CD4-positive, CD25-positive, alpha-beta regulatory T cell (primary cell): ENCODE measurements at places on chromosomes 1 and 21. TPM values are rescaled to one million over a fixed set of nuclear protein-coding genes. Genes with fewer than 3 reads are reported as not detected.
A peak's percentile ranks its signal among the peaks of the same experiment; 100 is the strongest.

- H3K4me1 ChIP-seq: peaks cover 6% of the 10 kb centered on the region
- H3K4me3 ChIP-seq: no peak overlapping the region
- DNase-seq: no peak
- H3K36me3 ChIP-seq: no peaks in the 10 kb centered on the region
- no peak overlapping the region for H3K27ac ChIP-seq
Measured at GRCh38 chr1:153361480-153362109, 3.9 kb downstream of the S100A9 start.

- no peak overlapping the region for H3K27ac ChIP-seq
- no peak for DNase-seq
- no peaks in the 10 kb centered on the region for H3K4me1 ChIP-seq
- no peaks in the 10 kb centered on the region for H3K36me3 ChIP-seq
- H3K27me3 ChIP-seq: peaks cover 2% of the 10 kb centered on the region
Measured at GRCh38 chr1:94903280-94904009, 23.5 kb downstream of the CNN3 start.

- no peak for DNase-seq
- no peak overlapping the region for H3K27ac ChIP-seq
- H3K4me3 ChIP-seq: no peak overlapping the region
- no peaks in the 10 kb centered on the region for H3K4me1 ChIP-seq
Measured at GRCh38 chr1:40936931-40937339, 42.6 kb upstream of the CTPS1 start.

GRCh38 chr1:40646315-40646714 is 19.2 kb downstream of the RIMS3 start:
- no peaks in the 10 kb centered on the region for H3K27me3 ChIP-seq
- no peaks in the 10 kb centered on the region for H3K4me1 ChIP-seq
- no peak overlapping the region for H3K4me3 ChIP-seq
- H3K36me3 ChIP-seq: no peaks in the 10 kb centered on the region

DNA sequence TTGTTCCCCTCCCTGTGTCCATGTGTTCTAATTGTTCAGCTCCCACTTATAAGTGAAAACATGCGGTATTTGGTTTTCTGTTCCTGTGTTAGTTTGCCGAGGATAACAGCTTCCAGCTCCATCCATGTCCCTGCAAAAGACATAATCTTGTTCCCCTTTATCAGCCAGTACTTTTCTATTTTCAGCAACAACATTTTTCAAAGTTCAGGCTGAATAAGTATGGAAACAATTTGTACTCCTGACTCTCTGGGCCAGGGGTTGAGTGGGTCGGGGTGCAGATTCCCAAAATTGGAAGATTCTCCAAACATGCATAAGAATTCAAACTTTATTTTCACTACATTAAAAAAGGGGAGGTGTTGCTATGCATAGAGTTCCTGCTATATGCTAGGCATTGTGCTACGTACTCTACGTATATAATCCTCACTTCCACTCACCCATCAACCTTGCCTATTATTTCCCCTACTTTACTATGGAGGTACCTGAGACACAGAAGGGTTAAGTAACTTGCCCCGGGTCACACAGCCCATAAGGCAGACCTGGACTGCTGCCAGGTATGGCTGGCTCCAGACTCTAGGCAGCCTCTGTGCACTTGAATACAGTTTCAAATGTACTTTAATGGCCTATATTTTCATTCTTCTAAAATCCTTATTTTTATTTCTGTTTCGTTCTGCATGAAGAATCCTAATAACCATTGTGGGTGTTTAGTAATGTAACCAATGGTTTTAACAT is 117.1 kb upstream of the C8B start:
- H3K36me3 ChIP-seq: no peaks in the 10 kb centered on the region
- H3K27me3 ChIP-seq: no peaks in the 10 kb centered on the region
- no peaks in the 10 kb centered on the region for H3K4me1 ChIP-seq
- H3K4me3 ChIP-seq: no peak overlapping the region
- no peak overlapping the region for H3K27ac ChIP-seq

- H3K4me3 ChIP-seq: no peak within 1 kb of the TSS
- H3K27ac ChIP-seq: no peak within 1 kb of the TSS
- H3K36me3 ChIP-seq: no peaks in the 10 kb centered on the region
- no peaks in the 10 kb centered on the region for H3K27me3 ChIP-seq
- H3K4me1 ChIP-seq: peaks cover 16% of the 10 kb centered on the region
Measured at GRCh38 chr1:6260961-6261614, at the start of gene GPR153. Gene GPR153 (minus strand): TSS chr1:6261098. CDS start chr1:6254905, 6,193 bp downstream.

DNA sequence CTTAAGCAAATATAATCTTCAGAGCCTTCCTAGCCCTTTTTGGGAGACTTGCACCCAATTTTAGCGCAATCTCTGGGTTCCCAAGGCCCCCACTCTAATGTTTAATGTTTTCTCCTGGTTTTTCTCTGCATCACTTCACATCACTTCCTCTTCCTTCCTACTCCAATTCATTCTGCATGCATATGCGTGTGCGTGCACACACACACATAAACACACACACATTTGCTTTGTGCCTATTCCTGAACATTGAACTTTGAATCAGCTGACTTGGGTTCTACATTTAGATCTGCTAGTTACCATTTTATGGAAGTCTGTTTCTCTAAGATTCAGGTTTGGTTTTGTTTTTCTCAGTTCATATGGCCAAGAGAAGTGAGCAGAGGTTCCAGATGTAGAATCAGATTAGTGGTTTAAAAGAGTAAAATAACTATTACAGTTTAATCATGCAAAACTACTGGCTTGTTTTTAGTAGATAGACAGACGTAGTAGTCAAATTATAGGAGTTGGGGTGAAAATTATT is 7.4 kb upstream of the EDEM3 start:
- no peak overlapping the region for H3K4me3 ChIP-seq
- no peak for DNase-seq
- H3K36me3 ChIP-seq: no peaks in the 10 kb centered on the region
- H3K27me3 ChIP-seq: no peaks in the 10 kb centered on the region
- H3K27ac ChIP-seq: no peak overlapping the region

DNA sequence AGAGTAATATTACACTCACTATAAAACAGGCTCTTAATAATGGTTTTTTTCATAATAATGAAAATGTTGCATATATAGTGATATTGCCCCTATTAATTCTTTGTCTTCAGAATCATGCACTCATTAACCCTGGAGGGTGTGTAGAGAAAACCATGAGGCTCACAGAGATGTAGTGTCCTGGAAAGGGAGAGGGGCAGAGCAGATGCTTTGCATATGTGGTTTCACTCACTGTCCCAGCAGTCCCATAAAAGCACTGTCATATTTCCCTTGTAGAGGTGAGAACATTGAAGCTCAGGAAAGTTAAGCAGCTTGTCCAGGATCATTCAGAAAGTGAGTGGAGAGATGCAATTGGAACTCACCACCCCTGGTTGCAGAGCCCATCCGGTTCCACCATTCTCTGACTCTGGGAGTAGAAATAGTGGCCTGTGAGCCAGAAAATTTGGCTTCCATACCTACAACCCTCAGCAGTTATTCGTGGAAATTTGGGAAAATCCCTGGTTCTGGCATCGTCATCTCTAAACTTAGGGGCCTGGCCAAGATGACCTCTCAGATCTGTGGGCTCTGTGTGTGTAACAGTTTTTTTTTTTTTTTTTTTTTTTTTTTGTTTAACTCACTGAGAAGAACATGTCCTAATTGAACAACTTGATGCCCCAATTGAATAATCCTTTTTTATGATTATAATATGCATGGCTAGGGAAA is 86.4 kb downstream of the RGL1 start:
- H3K36me3 ChIP-seq: peaks cover 2% of the 10 kb centered on the region
- no peak overlapping the region for H3K4me3 ChIP-seq

GRCh38 chr1:40248412-40248811 is 675 bp downstream of the TMCO2 start:
- H3K36me3 ChIP-seq: no peaks in the 10 kb centered on the region
- no peak for DNase-seq

GRCh38 chr1:38487396-38487795 is 372.2 kb downstream of the RRAGC start:
- peaks cover 2% of the 10 kb centered on the region for H3K27me3 ChIP-seq
- no peak for DNase-seq
- H3K36me3 ChIP-seq: no peaks in the 10 kb centered on the region
- no peak overlapping the region for H3K27ac ChIP-seq

DNA sequence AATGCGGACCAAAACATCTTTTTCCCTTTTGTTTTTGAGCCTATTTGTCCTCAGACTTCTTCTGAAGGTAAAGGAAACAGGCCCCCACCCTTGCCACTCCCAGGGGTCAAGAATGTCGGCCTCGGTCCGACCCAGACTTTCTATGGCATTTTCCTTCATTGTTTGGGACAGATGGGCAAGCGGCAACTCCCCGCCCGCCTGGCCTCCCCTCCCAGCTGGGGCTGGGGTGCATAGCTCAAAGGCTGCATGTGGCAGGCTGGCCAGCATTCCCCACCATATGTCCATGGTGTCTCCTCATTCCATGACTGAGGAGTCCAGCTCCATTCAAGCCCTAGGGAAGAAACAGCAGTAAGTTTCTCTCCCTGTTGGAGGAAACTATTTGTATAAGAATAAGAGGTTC is 29.4 kb upstream of the TSPEAR start:
- H3K4me3 ChIP-seq: no peak overlapping the region
- no peaks in the 10 kb centered on the region for H3K36me3 ChIP-seq
- H3K27me3 ChIP-seq: peaks cover 1% of the 10 kb centered on the region
- no peak for DNase-seq
- no peaks in the 10 kb centered on the region for H3K4me1 ChIP-seq

DNA sequence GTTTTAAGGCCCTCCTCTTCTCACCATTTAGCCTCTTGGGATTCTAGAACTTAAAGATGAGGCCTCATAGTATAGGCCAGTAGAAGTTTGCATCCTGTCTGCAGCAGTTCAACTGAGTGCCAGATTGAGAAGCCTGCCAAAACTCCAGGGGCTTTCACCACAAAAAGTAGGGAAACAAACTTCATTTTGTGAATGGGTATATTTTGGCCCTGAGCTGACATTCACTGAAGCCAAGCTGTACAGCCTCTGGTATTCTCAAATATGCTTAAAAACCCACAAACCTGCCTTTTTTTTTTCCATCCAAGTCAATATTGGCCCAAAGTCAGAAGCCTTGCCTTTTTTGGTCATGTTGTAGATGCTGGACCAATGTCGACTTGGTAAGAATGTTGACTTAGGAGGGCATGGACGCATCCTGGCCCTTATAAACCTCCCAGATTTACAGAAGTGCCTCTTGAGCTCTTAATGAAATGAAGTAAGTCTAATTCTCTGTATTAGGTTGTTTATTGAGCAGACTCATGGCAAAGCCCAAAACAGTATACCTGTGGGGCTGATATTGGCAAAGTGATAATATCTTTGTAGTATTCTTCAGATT is 337.5 kb downstream of the CHRM3 start:
- H3K27me3 ChIP-seq: no peaks in the 10 kb centered on the region
- H3K36me3 ChIP-seq: no peaks in the 10 kb centered on the region
- H3K4me3 ChIP-seq: peak overlapping the region; percentile 5
- no peak for DNase-seq

DNA sequence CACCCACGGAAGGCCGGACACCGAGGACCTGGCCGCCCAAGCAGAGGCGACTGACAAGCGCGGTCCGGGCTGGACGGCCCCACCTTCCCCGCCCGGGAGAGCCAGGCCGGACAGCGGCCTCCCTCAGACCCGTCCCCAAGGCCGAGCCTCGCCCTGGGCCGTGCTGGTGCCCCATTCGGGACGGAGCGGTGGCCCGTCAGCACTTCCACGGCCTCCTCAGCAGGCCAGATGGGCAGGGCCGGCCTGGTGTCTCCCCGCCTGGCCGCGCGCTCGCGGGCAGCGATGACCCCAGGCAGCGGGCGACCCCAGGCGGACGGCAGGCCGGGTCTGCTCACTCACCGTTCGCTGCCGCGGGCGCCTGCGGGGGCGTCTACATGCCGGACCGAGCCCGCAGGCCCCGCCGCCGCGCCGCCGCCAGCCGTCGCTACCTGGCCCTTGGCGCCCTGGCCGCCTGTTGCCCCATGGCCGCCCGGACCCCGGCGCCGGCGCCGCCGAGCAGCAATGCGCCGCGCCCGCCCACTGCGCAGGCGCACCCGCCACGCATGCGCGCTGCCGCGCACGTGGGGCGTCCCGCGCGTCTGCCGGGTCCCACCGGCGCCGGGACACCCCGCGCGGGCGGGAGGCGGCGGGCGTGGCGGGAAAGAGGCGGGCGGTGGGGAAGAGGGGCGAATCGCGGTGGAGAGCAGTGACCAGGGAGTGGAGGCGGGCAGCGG is at the start of gene NADK:
NADK (minus strand) TSS at position 521 of the 713 bp plus-strand sequence. CDS start 13,064 bp downstream, outside the sequence.
- H3K27me3 ChIP-seq: no peaks in the 10 kb centered on the region
- H3K4me3 ChIP-seq: peak within 1 kb of the TSS; percentile 75

DNA sequence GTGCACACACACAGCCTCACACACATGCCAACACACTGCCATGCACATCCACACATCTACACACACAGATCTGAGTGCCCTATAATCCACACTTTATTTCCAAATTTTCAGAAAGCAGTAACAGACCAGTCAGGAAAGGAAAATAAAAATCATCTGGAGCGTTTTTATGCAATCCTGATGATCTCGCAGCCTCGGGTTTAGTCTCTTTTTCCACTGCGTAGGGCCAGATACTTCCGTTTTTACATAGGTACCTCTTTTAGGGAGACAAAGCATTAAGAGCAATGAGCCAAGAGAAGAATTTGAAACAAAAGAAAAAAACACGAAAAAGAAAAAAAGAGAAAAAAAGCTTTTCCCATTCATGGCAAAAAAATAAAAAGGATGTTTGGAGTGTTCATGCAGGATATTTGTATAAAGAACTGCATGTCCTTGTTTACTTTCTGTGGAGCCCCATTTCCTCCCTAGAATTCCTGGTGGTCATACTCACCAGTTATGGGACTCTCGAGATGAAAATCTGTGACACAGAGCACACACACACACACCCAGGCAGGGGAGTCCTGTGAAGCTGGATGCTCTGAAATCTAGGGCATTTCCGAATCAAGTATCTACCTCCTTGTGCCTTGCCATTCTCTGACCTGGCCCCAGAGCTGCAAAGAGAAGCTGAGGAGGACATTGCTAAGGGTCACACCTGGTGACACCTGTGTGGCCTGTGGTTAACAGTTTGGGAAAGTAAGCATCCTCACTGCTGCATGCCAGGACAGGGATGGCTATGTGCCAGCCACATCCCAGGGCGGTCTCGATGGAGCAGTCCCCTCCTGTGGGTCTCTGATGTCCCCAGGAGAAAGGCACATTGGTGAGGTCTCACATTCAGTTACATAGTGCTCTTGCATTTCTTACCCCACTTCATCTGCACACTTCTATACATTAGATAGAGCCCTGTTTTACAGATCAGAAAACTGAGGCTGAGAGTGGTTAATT is 83.6 kb downstream of the RUNX1 start:
- no peaks in the 10 kb centered on the region for H3K27me3 ChIP-seq
- H3K4me3 ChIP-seq: no peak overlapping the region
- H3K4me1 ChIP-seq: peaks cover 54% of the 10 kb centered on the region
- H3K27ac ChIP-seq: no peak overlapping the region
- H3K36me3 ChIP-seq: peaks cover 20% of the 10 kb centered on the region

- H3K27me3 ChIP-seq: no peaks in the 10 kb centered on the region
- H3K27ac ChIP-seq: no peak overlapping the region
- no peaks in the 10 kb centered on the region for H3K36me3 ChIP-seq
- no peak for DNase-seq
- no peak overlapping the region for H3K4me3 ChIP-seq
Measured at GRCh38 chr1:192691041-192691440, 55.1 kb downstream of the RGS13 start.

- H3K27ac ChIP-seq: no peak overlapping the region
- DNase-seq: no peak
Measured at GRCh38 chr1:167373398-167373797, 144.9 kb downstream of the CD247 start.

GRCh38 chr1:181095763-181096184 is 7.3 kb downstream of the IER5 start:
- H3K36me3 ChIP-seq: peaks cover 3% of the 10 kb centered on the region
- no peaks in the 10 kb centered on the region for H3K27me3 ChIP-seq
- no peak overlapping the region for H3K27ac ChIP-seq

B4GALT2 gene
- total RNA-seq: 0.54 TPM

LCE1C gene
- not detected for total RNA-seq

DISP3 gene
- total RNA-seq: 1.2 TPM

KCNH1 gene
- not detected for total RNA-seq

ELK4 gene
- 106 TPM for total RNA-seq

CHIA gene
- total RNA-seq: not detected

SLAMF6 gene
- total RNA-seq: 60.0 TPM

DISP1 gene
- total RNA-seq: 2.9 TPM

FOXO6 gene
- total RNA-seq: 0.91 TPM

C1orf167 gene
- not detected for total RNA-seq
